IPS DF 6.9 (cell line): ENCODE measurements at places on chromosomes 7 and 10.

- no peak for DNase-seq
Measured at GRCh38 chr10:75592791-75593643, 161.6 kb downstream of the LRMDA start.

DNA sequence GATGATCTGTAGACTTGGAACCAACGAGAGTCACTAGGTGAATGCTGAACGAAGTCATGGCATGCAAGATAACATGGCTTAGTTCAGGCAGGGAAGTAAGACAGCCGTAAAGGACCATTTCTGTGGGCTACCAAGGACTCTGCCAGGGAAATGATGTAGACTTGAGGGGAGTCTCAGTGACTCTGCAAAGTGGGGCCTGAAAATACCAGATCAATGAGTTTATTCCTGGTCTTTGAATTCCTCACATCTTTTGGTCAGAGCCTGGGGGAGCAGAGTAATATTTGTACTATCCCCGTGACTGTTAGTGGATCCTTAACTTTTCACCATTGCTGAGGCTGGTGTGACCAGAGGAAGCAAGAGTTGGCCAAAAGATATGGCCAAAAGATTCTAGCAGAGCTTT is 60.7 kb upstream of the INHBA start:
- no peak for DNase-seq

GRCh38 chr10:1408651-1409367 is 328.5 kb downstream of the ADARB2 start:
- DNase-seq = no peak

DNA sequence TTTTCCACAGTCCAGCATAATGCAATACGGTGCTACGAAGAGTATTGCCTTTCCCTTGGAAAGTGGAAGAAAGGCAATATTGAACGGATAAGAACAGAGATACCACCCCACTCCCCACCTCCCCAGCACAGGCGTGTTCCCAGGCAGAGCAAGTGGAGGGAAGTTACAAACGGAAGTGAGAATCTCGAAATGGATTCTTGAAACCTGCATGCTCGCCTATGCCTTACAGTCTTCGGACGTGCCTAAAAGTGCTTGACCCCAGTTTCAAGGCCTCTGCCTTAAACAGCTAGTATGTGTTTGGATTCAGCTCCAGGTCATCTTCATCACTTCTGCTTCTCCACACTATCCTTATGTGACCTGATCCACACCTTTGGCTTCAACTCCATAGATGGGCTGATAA is 35.0 kb upstream of the USP6NL start:
- DNase-seq = no peak

DNA sequence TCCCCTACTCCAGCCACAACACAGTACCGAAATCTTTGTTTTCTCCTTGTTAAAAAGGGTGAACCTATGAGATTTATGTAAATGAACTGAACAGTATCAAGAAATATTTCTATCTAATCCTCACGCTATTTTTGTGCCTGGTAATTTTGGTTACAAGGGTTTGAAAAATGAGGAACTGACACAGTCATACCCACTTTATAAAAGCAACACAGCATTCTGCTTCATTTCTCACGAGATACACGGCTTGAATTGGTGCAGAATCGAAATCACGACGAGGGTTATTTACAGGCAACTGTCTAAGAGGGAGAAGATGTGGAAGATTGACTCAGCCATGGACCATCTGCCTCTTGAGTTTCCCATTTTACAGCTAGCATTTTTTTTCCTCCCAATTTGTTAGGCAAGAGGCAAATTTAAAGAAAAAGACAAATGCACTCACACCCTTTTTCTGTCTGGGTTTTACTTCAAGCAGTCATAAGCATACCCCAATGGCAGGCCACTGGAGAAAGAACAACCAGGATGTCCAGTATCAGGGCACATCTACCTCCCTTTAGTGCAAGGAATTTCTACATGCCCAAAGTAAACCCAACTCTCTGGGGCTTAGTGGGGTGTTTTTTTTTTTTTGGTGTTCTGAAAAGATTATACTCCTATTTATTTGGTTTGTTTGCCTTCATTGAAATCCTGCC is 108.1 kb downstream of the ITGB8 start:
- DNase-seq = no peak

DNA sequence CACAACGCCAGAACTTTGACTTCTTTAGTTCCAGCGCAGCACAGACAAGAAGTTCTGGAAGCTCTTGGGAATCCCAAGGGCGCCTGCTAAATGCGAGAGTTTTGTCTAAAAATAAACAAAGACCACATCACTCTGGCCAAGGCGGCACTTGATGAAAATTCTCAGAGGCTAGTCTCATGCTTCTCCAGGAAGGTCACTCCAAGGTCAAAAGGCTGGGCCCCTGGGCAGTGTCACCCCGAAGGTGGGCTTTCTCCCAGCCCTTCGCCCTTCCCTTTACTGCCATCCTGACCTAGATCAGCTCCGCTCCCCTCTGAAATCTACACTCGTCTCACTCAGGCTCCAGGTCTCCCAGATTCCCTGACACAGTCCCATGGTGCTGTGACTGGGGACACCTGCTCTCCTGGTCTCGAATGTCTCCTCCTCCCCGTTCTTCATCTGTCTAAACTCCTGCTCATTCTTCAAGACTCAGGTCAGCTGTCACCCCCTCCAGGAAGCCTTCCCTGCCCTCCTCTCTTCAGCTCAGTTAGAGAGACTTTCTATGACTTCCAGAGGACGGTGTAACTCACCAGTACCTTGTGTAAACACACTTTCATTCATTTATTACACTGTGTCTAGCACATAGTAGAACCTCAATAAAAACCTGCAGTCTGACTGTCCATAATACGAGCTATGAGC is 10.5 kb downstream of the FAM53B start:
- DNase-seq = no peak
